ENCODE measurements at places on chromosomes 5 and 9.

DNA sequence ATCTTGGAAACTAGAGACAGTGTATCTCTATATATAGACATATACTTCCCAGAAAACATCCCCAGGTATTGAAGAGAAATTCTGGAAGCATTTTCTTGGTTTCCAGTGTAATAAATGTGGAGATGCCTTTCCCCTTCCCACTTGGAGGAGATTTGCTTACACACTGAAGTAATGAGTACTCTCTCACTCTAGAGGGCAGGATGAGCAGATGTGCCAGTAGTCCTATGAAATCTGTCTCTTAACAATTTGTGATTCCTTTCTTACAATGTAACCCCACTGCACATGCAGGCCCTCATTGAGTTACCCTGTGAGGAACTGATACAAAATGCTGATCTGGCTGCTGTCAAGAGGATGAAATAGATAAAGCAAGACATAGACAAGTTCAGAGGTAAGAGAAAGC is 567.2 kb downstream of the SLCO4C1 start:
- peak; percentile 11 for DNase-seq

- DNase-seq: no peak
Measured at GRCh38 chr9:131027872-131028179, 18.9 kb downstream of the LAMC3 start.

- DNase-seq: no peak
Measured at GRCh38 chr5:72107131-72107900, at the start of gene MAP1B. MAP1B (plus strand) TSS chr5:72107475; CDS start chr5:72107532, 57 bp downstream.

DNA sequence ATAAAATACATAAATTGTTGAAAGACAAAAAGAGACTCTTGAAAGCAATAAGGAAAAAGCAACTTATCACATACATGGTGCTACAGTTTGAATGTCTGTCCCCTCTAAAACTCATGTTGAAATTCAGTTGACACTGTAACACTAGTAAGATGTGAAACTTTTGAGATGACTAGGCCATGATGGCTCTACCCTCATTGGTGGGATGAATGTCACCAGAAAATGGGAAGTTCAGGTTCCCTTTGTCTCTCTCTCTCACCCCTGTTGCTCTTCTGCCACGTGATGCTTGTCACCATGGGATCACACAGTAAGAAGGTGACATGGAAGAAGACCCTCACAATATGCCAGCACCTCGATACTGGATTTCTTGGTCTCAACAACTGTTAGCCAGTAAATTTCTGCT is 50.3 kb upstream of the SPTLC1 start:
- no peak for DNase-seq

- DNase-seq: no peak
Measured at GRCh38 chr9:113516840-113517577, 53.5 kb downstream of the RGS3 start.

- peak; percentile 90 for DNase-seq
Measured at GRCh38 chr5:148910686-148911361, 84.4 kb downstream of the ADRB2 start.

- no peak for DNase-seq
Measured at GRCh38 chr5:109168151-109168550, 241.6 kb downstream of the PJA2 start.

GRCh38 chr9:132075853-132076252 is 3.8 kb downstream of the MED27 start:
- DNase-seq: no peak

All from LoVo (cell line).